ENCODE measurements at places on chromosomes 3 and 15.

DNA sequence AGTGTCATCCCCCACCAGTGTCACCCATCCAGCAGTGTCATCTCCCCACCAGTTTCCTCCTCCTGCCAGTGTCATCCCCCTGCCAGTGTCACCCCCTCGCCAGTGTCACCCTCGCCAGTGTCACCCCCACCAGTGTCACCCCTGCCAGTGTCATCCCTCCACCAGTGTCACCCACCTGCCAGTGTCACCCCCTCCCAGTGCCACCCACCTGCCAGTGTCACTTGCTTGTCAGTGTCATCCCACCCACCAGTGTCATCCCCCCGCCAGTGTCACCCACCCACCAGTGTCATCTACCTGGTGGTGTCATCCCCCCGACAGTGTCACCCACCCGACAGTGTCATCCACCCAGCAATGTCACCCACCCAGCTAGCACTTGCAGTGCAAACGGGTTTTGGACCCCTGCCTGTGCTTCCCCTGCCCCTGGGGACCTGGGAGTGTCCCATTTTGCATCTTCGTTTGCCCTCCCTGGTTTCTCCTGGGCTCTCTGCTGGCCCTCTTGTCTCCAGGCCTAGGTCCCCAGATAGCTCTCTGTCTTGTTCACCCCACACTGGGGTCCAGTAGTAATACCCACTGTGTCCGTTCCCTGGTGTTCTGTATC is 99.8 kb upstream of the PRR20G start:
- no peak for DNase-seq

DNA sequence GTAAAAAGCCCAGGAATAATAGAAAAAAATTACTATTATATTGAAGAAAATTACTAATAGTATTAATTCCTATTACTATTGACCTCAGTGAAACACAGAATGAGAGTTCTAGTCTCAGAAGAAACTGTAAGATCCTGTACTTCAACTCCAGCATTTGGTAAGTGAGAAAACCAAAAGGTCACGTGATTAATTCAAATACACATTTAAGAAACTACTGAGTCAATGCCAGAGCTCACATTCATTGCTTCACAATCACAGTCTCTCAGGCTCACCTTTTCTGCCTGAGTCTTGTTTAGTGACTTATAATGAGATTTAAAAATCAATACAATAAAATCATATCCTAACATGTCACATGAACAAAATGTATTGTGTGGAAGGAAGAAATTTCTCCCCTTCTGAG is 556.1 kb downstream of the FGF12 start:
- no peak for DNase-seq

GRCh38 chr3:172213904-172214303 is 174.5 kb downstream of the FNDC3B start:
- DNase-seq: peak; percentile 97

- DNase-seq: no peak
These were observed 76.0 kb downstream of the ETFA start for GRCh38 chr15:76235186-76235826.

- no peak for DNase-seq
These were observed 409 bp upstream of the LHFPL4 start for GRCh38 chr3:9553948-9554513.

- no peak for DNase-seq
These were observed 48.1 kb upstream of the FRMD4B start for GRCh38 chr3:69433969-69434325.

- no peak for DNase-seq
These were observed 749.2 kb downstream of the NAALADL2 start for GRCh38 chr3:175608356-175608755.

GRCh38 chr3:145197051-145197820 is 963.7 kb downstream of the PLOD2 start:
- peak; percentile 70 for DNase-seq

- DNase-seq: no peak
These were observed 42.9 kb upstream of the CTSH start for GRCh38 chr15:78987556-78988360.

DNA sequence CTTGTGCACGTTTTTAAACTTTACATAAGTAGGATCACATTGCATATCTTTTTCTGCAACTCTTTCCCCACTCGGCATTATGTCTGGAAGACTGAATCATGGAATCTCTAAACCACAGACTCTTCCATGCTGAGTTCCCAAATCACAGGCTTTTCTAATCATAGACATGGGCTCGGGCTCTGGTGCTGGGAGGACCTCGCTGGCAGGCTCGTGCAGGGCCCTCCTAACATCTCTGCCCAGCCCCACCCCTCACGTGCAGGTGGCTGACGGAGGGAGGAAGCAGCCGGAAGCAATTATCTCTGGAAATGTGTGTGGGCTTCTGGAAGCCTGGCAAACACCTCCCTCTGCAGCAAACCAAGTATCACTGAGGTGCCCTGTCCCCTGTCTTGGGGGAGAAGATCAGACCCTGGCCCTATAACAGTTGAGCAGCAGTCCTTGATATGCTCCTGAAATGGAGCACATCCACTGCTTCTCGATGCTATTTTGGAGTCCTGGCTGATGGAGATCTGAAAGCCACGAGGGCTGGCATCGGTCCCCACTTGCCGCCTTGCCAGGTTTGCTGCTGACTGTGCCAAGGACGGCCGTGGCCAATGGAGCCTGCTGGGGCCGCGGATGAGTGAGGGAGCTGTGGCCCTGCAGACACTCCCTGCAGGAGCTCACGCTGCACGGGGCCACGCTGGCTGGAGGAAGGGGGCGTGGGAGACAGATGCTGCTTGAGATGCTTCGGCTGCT is 4.4 kb upstream of the IQSEC1 start:
- no peak for DNase-seq

- DNase-seq: no peak
These were observed 61.5 kb downstream of the ASB7 start for GRCh38 chr15:100663915-100664281.

- DNase-seq: no peak
These were observed 100.2 kb downstream of the TMCC1 start for GRCh38 chr3:129793319-129793718.

GRCh38 chr3:180961087-180961486 is 28.4 kb downstream of the DNAJC19 start:
- DNase-seq: no peak

GRCh38 chr3:179591313-179591712 is 13.1 kb downstream of the MRPL47 start:
- DNase-seq: no peak

DNA sequence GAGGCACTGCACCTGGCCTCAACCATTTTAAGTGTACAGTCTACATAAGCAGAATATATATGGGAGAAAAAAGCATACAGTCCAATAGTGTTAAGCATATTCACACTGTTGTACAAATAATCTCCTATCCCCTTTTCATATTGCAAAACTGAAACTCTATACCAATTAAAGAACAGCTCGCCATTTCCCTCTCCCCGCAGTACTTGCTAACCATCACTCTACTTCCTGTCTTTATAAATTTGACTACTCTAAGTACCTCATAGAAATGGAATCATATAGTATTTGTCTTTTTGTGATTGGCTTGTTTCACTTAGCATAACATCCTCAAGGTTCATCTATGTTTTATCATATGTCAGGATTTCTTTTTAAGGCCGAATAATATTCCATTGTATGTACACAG is 21.6 kb upstream of the TASOR start:
- no peak for DNase-seq

DNA sequence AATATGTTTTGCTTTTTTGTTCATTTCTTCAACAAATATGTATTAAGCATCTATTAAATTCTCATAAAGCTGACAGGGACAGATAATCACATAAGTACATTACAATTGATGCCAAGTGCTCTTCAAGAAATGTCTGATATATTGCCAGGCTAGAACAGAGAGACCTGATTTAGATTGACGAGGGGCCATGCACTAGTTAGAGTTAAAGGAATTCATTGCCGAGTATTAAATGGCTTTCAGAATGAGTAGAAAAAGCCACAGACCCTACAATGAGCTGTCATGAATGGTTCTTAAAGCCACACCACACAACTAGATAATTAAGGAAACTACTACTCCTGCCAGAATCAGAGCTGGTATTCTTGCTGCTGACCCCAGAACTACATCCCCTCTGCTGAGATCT is 250.2 kb upstream of the MME start:
- DNase-seq: no peak
